ENCODE measurements at places on chromosomes 3 and 15.

GRCh38 chr15:85741021-85741421 lies 53.7 kb downstream of the KLHL25 start:
- no peak for DNase-seq

DNA sequence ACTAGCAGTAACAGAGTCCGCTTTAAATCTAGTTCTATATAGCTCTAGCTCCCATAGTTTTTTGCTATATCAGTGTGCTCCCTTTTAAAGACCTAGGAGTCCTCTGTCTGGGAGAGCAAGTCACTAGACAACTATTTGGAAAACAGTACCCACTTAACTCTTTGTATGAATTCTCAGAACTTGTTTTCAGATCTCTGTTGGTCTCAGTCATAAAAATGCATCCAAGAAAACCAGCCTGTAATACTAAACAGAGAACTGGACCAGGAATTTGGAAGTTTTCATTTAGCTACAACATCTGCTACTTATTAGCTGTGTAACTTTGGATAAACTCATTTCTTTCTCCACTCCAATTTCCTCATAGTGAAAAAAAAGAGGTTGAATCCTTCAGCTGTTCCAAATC lies 56.9 kb upstream of the C3orf49 start:
- no peak for DNase-seq

DNA sequence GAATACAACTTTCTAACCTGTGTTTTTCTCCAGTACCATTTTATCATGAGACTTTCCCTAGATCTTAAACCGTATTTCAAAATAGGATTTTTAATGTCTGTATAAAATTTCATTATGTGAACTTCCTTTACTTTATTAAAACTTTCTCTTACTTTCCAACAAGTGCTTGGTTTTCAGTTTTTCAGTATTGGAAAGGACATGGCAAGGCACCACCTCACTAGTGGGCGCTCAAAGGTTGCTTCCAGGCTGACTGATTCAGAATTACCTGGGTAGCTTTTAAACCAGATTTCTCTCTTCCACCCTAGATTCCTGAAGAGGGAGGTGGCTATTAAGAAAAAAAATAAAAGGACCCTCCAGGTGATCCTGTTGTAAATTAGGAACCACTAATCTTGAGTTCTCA lies 236.6 kb downstream of the SOX2 start:
- DNase-seq, result no peak

- DNase-seq, result no peak
These were observed 683.7 kb upstream of the CBLB start for GRCh38 chr3:106552351-106553043.

DNA sequence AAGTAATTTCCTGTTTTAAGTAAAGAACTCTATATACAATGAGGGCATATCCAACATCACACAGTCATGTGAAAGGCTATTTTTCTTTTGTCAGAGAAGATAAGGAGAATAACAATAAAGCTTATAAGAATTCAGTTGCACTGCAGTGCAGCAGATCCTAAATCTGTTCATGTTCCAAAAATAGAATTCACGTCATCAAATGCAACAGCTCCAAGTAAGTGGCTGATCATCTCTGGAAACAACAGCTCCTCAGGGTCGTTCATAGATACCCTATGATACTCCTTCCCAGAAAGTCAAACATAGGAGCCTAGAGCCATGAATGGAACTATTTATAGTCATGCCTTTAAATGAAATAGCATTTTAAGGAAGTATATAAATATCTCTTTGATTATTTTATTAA lies 100.2 kb downstream of the FMN1 start:
- DNase-seq, result no peak

DNA sequence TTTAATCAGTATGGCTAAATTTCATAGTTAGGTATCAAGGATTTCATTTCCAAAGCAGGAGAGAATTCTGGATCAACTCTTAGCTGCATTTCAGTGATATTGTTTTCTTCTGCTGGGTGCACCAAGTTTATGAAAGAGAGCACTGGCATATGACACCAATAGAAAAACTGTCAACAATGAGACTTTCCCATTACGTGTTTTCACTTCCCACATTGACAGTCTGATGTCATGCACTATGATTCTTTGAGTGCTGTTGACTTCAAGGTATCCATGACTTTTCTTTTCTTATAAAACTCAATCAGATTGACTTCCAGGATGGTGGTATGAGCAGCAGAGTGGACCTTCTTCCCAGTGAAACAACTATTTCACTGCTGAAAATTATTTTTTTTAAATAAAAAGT lies 476.1 kb downstream of the EDEM1 start:
- no peak for DNase-seq

DNA sequence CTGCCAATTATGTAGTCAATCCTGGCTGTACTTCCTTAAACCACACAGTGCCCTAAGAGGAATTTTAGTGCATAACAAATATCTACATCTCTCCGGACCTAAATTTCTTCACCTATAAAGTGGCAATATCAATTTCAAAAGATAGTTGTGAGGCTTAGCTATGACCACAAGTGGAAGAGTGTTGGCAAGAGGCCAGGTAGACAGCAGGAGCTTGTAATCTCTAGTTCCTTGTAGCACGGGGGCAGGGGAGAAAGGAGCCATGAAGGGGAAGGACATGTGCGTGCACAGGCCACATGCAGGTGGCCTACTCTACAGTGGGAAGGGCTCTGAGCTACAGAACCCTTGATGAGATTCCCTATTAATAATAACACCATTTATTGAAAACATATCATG lies 269.7 kb downstream of the ABHD5 start:
- no peak for DNase-seq

- peak; percentile 65 for DNase-seq
These were observed 5.0 kb downstream of the C2CD4A start for GRCh38 chr15:62071711-62072308.

- no peak for DNase-seq
These were observed 217.8 kb downstream of the SHQ1 start for GRCh38 chr3:72630327-72630968.

DNA sequence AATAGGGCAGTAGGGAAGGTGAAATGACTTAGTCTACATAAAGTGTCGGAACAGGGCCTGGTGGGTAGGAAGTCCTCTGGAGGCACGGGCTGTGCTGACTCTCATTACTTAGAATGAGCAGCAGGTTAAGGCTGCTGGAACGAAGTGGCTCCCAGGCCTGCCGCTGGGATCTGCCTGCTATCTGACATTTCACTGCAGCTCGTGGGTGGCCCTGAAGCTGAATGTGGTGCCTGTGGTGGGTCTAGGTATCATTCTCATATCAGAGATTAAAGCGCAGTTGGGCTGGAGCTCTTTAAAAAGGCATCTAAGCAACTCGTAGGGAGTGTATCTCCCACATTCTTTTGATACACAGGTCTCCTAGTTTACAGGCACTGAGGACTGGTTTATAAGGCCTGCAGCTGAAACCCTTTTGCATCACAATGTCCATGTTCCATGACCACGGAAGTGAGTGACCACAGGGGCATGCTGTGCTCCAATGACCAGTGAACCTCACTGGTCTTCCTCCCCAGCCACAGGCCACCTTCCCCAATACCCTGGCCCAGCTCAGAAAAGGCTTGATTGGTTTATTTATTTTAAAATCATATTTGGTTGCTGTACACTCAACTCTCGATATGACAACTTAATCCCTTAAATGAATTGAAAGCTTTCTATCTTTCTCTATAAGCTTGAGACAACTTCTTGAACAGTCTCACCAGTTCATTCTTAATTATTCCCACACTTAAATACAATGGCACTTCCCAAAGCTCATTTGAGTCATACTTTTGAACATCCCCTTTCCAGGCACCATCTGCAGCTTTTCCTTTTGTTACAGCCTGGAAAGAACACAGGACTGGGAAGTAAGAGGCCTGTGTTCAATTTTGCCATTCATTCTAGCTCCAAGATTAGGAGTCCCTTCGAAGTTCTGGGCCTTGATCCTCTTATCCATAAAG lies 19.0 kb downstream of the ADAMTS9 start:
- DNase-seq, result no peak

- peak; percentile 21 for DNase-seq
These were observed 37.0 kb downstream of the CDC25A start for GRCh38 chr3:48151058-48151806.

GRCh38 chr15:57356636-57357035 lies 19.7 kb upstream of the CGNL1 start:
- no peak for DNase-seq

- no peak for DNase-seq
These were observed 379.9 kb upstream of the RBMS3 start for GRCh38 chr3:28901018-28901417.

GRCh38 chr3:123347205-123347604 lies 101.7 kb downstream of the ADCY5 start:
- DNase-seq, result peak; percentile 88

All from hematopoietic multipotent progenitor cell treated with erythropoietin and hydrocortisone succinate and interleukin-3 and kit ligand, for 15 days (in vitro differentiated cells).